Stimulated activated CD4-positive, alpha-beta T cell treated with anti-CD3 and anti-CD28 coated beads, Interleukin-1b, Interleukin-23, amount 100 ng/mL, for 1 hour (primary cell): ENCODE measurements at places on chromosomes 4 and X.

GRCh38 chr4:105373324-105373723 is 100.5 kb downstream of the PPA2 start:
- no peak for DNase-seq

- no peak for DNase-seq
These were observed 8.5 kb downstream of the ERCC6L start for GRCh38 chrX:72230290-72230689.

- no peak for DNase-seq
These were observed 92.0 kb downstream of the GUCY2F start for GRCh38 chrX:109389917-109390316.

GRCh38 chrX:54044126-54044876 is at the start of gene PHF8:
Gene PHF8 (minus strand): TSS chrX:54044473. CDS start chrX:54042728, 1,745 bp downstream.
- DNase-seq = peak; percentile 92

- DNase-seq = no peak
These were observed 17.8 kb upstream of the TENM3 start for GRCh38 chr4:182225257-182225852.

DNA sequence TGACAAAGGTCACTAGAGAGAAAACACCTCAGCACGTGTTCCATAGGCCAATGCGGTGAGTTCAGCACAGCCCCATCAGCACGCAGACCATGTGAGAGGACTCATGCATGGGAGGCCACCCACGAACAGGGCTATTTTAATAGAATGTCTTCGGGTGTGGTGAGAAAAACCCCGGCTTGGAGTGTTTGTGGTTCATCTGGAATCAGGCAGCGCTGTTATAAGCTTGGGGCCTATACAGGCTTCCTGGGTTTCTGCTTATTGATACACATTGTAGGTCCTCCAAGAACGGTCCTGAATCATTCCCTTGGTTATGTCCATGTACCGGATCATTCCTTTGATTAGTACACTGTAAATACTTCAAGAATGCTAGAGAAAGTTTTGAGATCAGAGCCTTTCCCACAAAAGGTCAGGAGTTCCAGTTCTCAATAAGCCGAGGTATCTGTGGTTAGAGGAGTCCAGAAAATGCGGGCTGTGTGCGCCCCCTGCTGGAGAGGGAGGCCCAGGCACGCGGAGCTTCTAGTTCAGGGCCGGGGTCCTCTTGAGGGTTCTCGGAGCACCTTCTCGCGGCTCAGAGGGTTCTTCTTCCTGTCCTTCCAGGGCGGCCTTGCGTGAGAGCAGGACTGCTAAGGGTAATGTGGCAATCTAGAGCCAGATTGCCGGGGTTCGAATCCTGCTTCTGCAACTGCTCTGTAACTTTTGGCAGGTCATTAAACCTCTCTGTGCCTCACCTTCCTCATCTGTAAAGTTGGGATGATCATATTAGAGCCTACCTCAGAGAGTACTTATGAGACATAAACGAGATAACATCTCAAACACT is 51.8 kb downstream of the TLR10 start:
- DNase-seq = peak; percentile 52

GRCh38 chrX:12421918-12422317 is 283.6 kb downstream of the FRMPD4 start:
- no peak for DNase-seq

DNA sequence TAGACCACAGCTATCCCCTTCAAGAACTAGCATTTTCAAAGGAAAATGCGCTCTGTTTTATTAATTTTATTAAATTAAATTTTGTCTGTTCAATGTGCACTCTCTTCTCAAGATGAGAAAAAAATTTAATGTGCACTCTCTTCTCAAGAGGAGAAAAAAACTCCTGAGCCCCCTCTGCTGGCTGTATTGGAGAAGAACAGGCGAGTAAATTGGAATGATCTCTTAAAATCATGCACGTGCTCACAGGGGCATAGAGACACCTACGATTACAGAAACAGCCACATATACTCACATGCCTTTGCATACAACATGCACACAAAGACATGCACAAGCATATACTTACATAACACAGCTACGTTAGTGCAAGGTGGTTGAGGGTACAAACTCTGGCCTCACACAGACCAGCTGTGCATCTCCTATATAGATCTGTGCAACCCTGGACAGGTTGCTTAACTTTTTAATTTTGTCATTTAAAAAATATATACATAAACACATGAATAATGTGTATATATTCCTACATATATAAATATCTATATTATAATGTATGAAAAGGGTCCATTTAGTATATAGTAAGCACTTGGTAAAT is 176.2 kb upstream of the CXorf66 start:
- no peak for DNase-seq

DNA sequence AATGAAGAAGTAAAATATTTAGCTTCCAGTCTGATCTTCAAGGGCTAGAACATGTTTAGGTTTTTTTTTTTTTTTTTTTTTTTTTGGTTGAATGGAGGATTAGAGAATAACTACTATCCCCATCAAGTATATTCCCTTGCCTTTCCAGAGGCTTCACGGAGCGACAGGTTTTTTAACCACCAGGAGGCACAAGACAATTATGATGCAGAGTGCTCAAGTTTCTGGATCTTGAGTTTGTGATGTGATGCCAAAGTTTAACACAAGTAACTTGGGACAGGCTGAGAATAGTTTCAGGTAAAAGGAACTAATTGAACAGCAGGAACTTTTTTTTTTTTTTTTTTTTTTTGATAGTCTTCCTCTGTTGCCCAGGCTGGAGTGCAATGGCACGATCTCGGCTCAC is 30.3 kb downstream of the CCNI start:
- no peak for DNase-seq

DNA sequence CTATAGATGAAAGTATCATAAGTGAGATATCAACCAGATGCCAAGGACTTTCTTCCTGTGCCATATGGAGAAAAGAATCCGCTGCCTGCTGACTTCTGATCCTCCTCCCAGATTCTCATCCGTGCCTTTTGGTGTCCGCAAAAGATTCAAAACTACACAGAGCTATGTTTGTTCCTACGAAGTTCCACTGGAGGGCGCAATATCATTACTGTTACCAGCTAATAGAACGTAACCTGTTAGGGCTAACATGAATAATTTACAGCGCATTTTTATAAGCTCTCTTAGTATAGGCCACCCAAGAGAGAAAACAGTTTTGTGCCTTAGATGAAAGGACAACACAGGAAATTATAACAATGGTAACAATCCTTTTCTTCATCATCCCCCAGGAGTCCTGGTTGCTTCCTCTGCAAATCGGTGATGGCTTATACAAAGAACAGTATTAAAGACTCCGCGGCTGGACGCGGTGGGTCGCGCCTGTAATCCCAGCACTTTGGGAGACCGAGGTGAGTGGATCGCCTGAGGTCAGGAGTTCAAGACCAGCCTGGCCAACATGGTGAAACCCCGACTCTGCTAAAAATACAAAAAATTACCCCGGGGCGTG is 22.8 kb upstream of the CENPVL3 start:
- DNase-seq = no peak

GRCh38 chrX:101359966-101360365 is 11.4 kb upstream of the TIMM8A start:
- no peak for DNase-seq

GRCh38 chrX:106802388-106803275 is at the start of gene TBC1D8B:
Gene TBC1D8B (plus strand): TSS chrX:106802673. CDS start chrX:106802854, 181 bp downstream.
- DNase-seq = no peak

- DNase-seq = no peak
These were observed 364.9 kb downstream of the ZNF674 start for GRCh38 chrX:46180258-46180687.

GRCh38 chr4:4647041-4647440 is 105.2 kb upstream of the STX18 start:
- no peak for DNase-seq

DNA sequence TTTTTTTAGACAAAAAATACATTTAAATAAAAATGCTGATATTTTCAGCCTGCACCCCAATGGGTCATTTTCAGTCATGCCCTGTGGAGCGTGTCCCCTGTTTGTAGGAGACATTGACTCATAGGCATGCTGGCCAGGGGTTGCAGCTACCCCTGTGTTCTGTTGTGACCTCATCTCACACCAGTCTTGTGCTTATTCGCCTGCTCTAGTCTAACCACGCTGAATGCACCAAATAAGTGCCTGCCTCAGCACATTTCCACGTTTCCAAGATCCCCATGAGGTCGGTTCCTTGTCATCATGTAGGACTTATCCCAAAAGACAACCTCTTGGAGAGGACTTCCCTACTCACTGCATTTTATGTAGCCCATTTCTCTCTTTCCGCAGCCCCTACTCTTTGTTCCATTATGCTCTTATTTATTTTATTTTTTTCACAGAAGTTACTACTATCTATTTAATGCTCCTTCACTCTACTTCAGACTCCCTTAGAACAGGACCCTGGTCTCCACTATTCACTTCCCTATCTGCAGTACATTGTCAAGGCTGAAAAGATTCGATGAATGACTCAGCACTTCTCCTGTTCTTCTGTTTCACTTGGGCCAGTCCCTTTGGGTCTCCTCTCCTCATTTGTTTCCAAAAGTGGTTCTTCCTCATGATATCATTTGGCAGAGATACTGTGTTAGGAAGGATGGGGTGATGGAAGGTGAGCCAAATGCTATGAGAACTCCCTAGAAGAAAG is 109.7 kb downstream of the MSL3 start:
- DNase-seq = no peak

GRCh38 chr4:52142816-52143215 is 91.7 kb downstream of the SPATA18 start:
- no peak for DNase-seq

GRCh38 chr4:87209696-87210095 is 10.7 kb downstream of the KLHL8 start:
- no peak for DNase-seq

DNA sequence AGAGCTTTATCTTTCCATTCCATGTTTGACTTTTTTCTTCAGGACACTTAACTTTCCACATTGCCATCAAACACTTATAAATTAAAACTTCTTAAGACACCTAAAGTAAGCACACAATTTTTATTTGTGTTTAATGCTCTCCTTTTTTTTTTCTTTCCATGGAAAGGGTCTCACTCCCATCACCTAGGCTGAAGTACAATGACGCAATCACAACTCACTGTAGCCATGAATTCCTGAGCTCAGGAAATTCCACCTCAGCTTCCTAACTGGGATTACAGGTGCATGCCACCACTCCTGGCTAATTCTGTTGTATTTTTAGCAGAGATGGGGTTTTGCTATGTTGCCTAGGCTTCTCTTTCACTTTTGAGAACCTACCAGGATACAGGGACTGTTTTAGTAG is 7.3 kb downstream of the SMR3A start:
- no peak for DNase-seq

DNA sequence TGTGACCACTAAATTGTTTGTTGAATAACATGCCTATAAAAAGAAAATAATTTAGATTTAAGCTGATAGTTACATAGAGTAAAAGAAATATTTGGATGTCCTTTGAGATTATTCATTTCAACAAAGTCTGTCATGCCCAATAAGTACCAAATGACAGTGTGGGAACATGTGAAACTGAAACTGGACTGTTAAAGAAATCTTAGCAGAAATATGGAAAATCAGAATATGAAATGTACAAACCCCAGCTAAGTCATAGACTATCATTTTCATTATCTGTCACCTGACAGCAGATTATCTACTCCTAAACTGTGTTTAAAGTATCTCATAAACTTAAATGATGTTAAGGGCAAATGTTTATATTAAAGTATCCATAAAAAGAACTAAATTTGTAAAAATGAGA is 437.8 kb upstream of the FAM241A start:
- no peak for DNase-seq

GRCh38 chr4:159195361-159195769 is 92.5 kb downstream of the RAPGEF2 start:
- DNase-seq = no peak

- DNase-seq = no peak
These were observed 69.6 kb downstream of the KIT start for GRCh38 chr4:54727346-54727745.
